ENCODE measurements at places on chromosomes 3 and 15.
A peak's percentile ranks its signal among the peaks of the same experiment; 100 is the strongest.

- DNase-seq, result no peak
These were observed 342.1 kb downstream of the OCA2 start for GRCh38 chr15:27757052-27757451.

GRCh38 chr3:112653881-112654300 lies 12.9 kb upstream of the CCDC80 start:
- no peak for DNase-seq

DNA sequence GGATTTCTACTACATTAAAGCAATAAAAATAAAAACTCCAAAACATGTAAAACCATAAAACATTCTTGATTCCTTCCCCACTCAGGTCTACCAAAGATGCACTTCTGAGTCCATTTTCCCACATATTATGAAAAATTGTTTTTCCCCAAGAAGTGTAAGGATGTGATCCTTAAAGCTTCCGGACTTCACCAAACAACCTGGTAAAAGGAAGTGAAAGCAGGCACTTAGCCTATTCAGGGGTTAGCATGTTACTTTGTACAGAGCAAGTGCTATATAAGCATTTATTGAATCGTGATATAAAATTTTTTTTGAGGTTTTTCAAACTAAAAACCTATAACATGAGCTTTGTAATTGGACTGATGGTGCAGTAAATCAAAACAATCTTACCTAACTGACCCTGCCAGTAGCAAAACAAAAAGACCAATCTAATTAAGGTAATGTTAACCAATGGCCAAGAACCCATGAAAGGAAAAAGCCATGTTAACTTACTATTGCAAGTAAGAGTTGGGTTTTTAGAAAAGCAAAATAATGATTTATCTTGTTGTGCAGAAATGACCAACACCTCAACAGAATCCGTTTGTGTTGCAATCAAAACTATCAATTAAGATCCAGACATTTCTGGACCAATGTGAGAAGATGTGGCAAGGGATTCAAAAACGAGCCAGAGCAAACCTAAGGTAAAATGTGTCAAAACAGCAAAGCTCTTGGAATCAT lies 1.8 kb downstream of the SETD2 start:
- DNase-seq, result no peak

DNA sequence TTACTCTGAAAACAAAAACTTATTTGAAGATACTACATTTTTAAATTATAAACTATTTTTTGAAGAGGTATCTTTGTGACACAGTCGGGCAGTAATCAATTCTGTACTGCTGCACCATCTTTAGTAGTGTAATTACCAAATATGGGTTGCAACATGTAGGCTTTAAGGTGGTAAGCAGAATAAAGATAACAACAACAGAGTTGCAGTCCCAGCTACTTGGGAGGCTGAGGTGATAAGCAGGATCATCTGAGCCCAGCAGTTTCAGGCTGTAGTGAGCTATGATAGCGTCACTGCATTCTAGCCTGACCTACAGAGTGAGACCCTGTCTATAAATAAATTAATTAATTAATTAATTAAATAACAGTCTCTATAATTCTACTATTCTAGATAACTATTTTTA lies 6.0 kb downstream of the PLOD2 start:
- no peak for DNase-seq

GRCh38 chr3:14451844-14452739 lies 49.7 kb downstream of the SLC6A6 start:
- no peak for DNase-seq

DNA sequence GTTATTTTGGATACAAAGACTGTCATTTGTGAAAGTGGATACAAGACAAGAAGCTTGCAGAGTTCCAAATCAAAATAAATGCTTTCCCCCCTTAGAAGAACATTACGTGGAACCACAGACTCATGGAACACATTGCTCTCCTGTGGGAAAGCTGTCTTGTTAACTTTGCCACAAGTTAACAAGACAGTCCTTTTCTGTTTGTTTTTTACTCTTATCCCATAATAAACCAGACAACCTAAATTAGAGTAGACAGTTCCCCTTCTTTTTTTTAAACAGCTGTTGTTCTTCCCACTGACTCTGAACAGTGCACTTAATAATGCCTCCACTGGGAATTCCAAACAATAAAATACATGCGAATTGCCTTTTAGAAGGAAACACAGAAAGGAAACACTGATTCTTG lies 255.3 kb upstream of the UBE2E2 start:
- no peak for DNase-seq

- DNase-seq, result no peak
These were observed 57.5 kb downstream of the SST start for GRCh38 chr3:187612656-187613055.

DNA sequence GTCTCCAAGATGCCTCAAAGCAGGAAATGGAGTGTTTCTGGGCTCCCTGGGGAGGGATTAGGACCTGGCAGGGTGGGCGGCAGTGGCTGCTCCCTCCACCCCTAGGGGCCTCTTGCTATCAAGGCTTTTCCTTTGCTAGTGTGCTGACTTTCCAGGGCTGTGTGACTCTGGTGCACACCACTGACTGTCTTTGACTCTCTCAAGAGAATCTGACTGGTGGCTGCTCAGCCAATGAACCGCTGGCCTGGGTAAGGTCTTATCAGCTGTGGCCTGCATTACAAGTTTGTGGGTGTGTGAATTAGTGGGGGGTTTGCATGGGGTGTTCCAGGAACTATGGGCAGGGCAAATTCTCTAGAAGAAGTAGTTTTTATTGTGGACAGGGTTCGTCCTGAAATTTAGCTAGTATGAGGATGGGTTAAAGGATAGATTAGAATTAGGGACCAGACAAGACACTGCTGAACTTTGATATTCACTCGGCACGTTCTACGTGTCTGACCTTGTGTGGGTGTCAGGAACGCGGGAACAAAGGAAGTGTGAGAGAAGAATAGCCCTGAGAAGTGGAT lies 29.5 kb downstream of the SIAH2 start:
- DNase-seq, result no peak

GRCh38 chr15:51368307-51368706 lies 26.9 kb downstream of the GLDN start:
- DNase-seq, result no peak

GRCh38 chr15:78047761-78048627 lies 29.5 kb downstream of the TBC1D2B start:
- no peak for DNase-seq

DNA sequence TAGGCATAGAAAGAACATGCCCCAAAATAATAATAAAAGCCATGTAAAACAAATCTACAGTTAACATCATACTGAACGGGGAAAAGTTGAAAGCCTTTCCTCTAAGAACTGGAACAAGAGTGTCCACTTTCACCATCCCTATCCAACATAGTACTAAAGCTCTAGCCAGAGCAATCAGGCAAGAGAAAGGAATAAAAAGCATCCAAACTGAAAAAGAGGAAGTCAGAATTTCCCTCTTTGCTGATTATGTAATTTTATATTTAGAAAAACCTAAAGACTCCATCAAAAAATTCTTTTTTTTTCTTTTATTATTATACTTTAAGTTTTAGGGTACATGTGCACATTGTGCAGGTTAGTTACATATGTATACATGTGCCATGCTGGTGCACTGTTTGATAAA lies 661.6 kb upstream of the CBLB start:
- no peak for DNase-seq

GRCh38 chr15:85333132-85333831 lies 47.1 kb upstream of the AKAP13 start:
- DNase-seq, result no peak

GRCh38 chr3:179513862-179514261 lies 48.9 kb upstream of the ACTL6A start:
- no peak for DNase-seq

- DNase-seq, result no peak
These were observed 4.3 kb downstream of the TNIK start for GRCh38 chr3:171455603-171456550.

- no peak for DNase-seq
These were observed 4.6 kb upstream of the VGLL3 start for GRCh38 chr3:86995537-86995936.

DNA sequence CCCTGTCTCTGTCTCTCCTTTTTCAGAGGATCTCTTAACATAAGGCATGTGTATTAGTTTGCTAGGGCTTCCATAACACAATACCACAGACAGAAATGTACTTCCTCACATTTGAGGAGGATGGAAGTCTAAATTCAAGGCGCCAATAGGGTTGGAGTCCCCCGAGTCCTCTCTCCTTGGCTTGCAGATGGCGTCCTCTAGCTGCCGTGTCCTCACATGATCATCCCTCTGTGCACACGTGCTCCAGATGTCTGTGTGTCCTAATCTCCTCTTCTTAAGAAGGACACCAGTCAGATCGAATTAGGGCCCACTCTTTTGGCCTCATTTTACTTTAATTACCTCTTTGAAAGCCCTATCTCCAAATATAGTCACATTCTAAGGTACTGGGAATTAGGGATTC lies 23.0 kb upstream of the BFSP2 start:
- DNase-seq, result no peak

DNA sequence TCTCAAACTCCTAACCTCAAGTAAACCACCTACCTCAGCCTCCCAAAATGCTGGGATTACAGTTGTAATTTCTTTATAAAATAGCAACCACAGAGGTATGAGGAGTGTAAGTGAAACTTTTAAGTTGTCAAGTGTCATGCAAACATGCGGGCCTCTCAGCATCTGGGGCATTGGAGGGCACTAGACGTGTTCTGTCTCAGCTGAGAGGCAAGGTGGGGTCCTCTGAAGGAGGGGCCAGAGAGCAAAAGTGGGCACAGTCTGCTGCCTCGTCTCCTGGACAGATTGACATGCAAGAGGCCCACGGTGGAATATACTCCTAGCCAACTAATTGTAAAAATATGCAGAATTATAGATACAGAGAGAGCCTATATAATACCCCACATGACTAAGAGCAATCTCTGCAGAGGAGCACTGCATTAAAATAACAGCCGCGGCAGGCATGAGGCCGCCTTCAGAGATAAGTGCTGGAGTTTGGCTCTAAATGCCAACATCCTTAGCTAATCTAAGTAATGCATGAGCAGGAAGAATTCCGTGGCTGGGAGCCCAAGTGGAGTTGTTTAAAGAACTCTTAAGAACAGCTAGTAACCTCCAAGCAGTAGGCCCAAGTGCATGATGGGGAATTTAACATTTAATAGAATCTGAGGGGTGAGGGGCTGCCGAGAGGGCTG lies 87.8 kb upstream of the RNU6-1 start:
- no peak for DNase-seq

- no peak for DNase-seq
These were observed 5.4 kb downstream of the ISL2 start for GRCh38 chr15:76342058-76342381.

GRCh38 chr3:72655131-72655551 lies 193.1 kb downstream of the SHQ1 start:
- no peak for DNase-seq

- DNase-seq, result no peak
These were observed 37.6 kb upstream of the BNC1 start for GRCh38 chr15:83322061-83322460.

DNA sequence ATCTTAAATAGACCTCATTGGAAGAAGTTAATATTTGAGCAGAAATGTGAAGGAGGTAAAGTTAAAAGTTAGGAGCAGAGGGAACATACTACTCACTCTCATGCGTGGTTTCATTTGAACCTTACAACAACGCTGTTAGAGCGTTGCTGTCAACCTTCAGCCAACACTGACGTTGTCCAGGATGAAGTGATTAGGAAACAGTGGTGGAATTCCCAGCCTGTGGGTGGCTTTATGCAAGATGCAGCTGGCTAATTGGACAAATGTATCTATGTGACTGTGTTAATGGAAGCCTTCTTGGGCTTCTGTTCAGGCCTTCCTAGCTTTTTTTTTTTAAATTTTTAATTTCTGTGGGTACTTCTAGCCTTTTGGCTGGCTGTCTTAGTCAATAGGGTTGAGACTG lies 40.5 kb downstream of the PTPRG start:
- no peak for DNase-seq

DNA sequence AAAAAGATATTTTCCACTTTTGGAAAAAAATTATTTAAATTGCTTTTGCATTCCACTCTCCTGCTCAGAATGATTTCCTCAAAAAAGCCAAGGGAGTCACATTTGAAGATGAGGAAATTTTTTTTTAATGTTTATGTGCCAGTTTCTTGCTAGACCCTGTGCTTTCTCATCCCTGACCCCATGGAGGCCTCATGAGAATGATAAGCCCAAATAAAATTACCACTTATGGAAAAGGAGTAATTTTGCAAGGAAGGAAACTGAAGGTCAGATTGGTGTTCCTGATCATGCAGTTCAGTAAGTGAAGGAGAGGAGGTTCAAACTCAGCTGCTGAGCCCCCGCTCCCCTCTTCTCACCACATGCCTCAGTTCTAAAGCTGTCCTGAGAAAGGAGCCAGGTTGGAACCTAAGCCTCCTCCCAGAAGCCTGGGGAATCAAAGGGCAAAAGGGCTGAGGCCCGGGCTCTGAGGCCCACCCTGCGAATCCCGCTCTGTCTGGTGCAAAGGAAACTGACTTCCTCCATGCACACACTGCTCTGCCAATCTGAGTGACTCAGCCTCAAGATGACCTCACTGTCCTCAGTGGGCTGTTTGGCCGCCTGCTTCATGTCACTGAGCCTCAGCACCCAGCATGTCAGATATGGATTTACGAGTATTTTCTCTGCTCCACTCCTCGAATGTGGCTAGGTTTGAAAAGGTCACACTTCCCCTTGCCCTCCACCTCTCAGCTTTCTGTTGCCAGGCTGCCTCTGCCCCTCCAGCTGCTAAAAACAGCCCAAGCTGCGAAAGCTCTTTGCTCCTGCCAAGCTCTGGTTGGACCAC lies 56.9 kb upstream of the FLNB start:
- DNase-seq, result no peak

DNA sequence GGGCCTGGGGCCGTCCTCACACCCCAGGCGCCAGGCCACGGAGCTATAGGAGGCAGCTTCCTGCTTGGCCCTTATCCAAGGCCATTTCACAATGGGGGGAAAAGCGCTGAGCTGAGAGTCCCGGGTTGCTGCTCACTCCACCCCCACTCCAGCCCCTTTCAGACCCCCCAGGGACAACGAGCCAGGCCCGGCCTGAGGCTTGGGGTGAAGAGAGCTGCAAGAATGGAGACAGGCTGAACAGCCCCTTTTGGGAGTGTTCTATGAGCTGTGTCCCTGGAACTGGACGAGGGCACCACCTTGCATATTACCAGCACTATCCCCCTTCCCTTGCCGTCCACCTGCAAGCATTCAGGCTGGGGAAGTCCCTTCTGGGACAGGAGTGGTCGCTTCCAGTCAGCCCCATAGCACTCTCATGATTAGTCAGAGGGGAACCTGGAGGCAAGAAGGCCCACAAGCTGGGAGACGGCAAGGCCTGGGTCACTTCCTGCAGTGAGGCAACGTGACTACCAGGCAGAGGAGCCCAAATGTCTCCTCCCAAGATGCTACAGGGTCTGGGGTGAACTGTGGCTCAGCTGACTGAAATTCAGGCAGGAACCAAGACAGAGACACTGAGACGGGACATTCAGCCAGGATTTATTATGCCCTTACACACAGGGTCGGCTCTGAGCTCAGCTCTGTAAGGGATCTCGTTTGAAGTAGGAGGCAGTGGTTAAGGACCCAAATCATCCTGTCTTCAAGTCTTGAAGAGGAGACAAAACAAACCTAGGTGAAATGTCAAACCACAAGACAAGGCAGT lies 8.6 kb upstream of the SRP14 start:
- peak; percentile 51 for DNase-seq

DNA sequence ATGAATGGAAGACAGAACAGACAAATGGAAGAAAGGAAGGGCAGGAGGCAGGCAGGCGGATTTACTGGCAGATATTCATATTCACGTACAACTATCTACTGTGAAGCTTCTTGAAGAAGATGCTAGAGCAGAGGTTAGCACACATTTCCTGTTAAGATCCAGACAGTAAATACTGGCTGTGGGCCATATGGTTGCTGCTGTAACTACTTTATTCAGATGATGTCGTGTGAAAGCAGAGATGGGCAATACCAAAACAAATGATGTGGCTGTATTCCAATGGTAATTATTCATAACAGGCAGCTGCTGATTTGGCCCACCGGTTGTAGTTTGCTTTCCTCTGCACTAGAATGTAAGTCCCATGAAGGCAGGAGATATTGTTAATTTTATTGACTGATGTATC lies 115.7 kb upstream of the PRTG start:
- DNase-seq, result no peak
